ENCODE measurements at places on chromosomes 16 and 17. TPM values are rescaled to one million over a fixed set of nuclear protein-coding genes. Genes with fewer than 3 reads are reported as not detected.

DNA sequence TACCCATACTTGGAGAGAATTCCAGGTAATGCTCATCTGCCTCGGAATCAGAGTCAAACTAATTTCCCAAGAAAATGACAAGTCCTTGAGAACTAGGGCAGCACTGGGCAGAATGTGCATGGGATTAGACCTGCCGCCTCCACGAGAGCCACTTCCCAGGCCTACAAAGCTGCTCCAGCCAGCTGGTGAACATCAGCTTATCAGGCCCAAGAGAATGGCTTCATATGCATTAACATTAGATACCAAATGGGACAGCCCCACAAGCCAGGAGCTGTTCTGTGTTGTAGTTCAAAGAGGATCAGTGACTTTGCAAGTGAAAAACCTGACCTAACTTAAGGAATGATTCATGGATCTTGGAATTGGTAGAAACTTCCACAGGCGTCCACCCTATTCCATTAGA lies 203.3 kb downstream of the CYLD start:
- no peak overlapping the region for H3K4me3 ChIP-seq
- H3K36me3 ChIP-seq: no peaks in the 10 kb centered on the region
- no peak overlapping the region for H3K27ac ChIP-seq
- H3K27me3 ChIP-seq: no peaks in the 10 kb centered on the region

DNA sequence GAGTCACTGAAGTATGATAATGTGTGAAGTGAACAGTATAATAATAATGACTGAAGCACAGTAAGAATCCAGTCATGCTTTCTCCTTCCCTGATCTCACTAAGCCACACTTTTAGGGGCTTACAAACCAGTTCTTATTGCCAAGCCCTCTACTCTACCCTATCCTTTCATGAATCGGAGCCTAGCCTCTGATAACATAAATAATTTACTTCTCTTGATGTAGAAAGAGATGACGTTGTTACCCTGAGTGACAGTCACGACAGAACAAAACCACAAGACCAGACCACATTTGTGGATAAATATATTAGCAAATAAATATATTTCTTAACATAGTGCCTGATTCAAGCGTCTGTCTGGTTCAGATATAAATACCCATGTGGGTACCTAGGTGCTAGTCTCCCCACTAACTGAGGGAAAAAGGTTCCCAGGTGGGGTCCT lies 1.4 kb upstream of the SUPT4H1 start:
- no peak for DNase-seq
- peaks cover 15% of the 10 kb centered on the region for H3K36me3 ChIP-seq
- H3K27ac ChIP-seq: peak overlapping the region; percentile 85
- no peaks in the 10 kb centered on the region for H3K27me3 ChIP-seq
- H3K4me3 ChIP-seq: no peak overlapping the region

The KRT39 gene
- total RNA-seq: not detected

DNA sequence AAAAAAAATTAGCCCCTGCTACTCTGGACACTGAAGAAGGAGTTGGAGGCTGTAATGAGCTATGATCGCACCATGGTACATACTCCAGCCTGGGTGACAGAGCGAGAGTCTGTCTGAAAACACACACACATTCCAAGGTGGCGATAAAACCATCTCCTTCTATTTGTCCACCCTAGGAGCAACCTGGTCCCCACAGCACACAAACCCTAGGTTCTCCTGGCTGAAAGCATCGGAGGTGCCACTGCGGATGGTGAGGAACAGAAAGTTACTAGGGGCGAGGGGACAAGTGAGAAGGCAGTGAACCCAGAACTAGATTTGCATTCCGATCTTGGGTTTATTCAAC lies 1.4 kb upstream of the ECI1 start:
- no peak overlapping the region for H3K4me3 ChIP-seq
- H3K27ac ChIP-seq: no peak overlapping the region
- DNase-seq: no peak
- peaks cover 10% of the 10 kb centered on the region for H3K4me1 ChIP-seq
- H3K27me3 ChIP-seq: no peaks in the 10 kb centered on the region

The BMERB1 gene
- total RNA-seq: 4.0 TPM

The SYNGR3 gene
- 1.6 TPM for total RNA-seq

The DPEP2 gene
- 119 TPM for total RNA-seq

- no peaks in the 10 kb centered on the region for H3K4me1 ChIP-seq
- H3K36me3 ChIP-seq: no peaks in the 10 kb centered on the region
- H3K27ac ChIP-seq: no peak overlapping the region
- no peak for DNase-seq
Measured at GRCh38 chr17:57553991-57554825, 190.9 kb downstream of the CCDC182 start.

- peaks cover 4% of the 10 kb centered on the region for H3K4me1 ChIP-seq
- H3K36me3 ChIP-seq: peaks cover 9% of the 10 kb centered on the region
Measured at GRCh38 chr17:2703181-2703580, 8.4 kb downstream of the CLUH start.

DNA sequence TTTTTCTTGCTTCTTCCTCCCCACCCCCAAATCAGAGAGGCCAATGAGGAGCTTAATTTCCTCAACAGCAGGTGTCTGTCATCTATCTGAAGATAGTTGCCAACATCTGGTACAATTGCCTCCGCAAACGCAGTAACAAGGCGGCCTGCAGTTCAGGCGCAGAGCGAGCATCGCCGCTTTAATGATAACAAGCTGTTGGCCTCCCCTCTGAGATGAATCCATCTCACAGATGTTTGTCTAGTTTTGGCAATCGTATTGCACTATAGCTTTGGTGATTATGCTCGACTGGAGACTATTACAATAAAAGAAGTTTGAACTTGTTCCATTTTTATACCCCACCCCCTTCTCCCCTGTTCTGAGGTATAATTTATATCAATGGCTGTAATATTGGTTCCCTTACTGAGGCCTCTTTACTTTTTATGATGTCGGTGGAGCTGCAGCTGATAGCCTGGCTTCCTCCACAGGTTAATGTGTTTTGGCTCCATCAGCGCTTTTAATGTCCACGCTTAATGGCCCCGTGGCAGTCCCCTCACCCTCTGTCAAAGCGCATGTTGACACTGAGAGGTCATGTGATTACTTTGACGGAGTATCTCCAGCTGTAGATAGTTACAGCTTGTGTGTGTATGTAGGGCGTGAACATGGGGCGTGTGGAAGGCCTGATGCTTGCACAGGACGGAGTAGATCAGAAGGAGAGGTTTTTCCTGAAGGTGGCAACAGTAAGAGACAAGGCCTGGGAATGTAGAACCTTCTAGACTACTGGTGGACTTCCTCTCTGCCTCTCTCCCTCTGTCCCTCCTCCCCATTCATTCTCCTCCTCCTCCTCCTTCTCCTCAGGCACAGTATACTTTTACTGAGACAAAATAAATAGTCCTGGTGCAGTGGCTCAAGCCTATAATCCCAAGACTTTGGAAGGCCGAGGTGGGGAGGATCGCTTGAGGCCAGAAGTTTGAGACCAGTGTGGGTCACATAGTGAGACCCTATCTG lies 164.7 kb downstream of the MSI2 start:
- no peaks in the 10 kb centered on the region for H3K27me3 ChIP-seq
- no peak overlapping the region for H3K27ac ChIP-seq
- H3K4me1 ChIP-seq: peaks cover 13% of the 10 kb centered on the region
- H3K4me3 ChIP-seq: no peak overlapping the region

The OR2C1 gene
- total RNA-seq: not detected

- no peaks in the 10 kb centered on the region for H3K36me3 ChIP-seq
- no peak overlapping the region for H3K27ac ChIP-seq
- no peaks in the 10 kb centered on the region for H3K27me3 ChIP-seq
- no peak for DNase-seq
Measured at GRCh38 chr17:11182430-11182829, 58.6 kb upstream of the SHISA6 start.

The C17orf100 gene
- 4.3 TPM for total RNA-seq

DNA sequence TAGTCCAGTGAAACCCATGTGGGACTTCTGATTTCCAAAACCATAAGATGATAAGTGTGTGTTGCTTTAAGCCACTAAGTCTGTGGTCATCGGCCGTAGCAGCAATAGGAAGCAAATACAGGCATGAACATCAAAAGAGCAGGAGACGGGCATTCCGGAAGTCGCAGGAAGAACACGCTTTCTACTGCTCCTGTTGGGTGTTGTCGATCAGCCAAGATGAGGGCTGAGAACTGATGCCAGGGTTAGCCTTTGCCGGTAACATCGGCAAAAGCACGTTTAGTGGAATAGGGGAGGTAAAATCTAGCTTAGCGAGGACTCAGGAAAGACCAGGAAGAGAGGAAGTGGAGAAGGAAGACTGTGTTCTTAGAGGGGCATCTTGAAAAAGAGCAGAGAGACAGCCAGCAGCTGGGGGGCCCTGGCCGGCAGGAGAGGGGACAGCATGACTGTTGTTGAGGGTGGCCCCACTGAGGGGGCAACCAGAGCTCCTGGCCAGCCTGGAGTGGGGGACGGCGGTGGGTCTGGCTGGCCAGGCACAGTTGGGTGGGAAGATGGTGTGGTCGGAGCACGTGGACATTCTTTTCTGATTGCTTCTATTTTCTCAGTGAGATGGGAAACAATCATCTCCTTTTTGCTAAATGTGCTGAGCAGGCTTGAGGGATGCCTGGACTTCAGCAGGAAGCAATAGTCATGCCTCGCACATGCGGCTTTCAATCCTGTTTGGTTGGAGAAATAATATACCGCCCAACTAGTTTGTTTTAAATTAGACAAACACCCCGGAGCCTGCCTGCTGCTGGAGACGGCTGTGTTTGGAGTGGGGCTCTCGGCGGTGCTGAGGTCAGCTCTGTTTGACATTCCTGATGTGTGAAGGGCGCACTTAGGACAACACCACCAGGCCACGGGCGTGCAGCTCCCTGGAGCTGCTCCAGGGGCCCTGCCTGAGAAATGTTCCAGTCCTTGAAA lies 109.9 kb downstream of the METRNL start:
- H3K27ac ChIP-seq: no peak overlapping the region
- no peaks in the 10 kb centered on the region for H3K27me3 ChIP-seq
- H3K4me3 ChIP-seq: no peak overlapping the region
- no peaks in the 10 kb centered on the region for H3K36me3 ChIP-seq
- DNase-seq: no peak
- peaks cover 10% of the 10 kb centered on the region for H3K4me1 ChIP-seq

- no peaks in the 10 kb centered on the region for H3K36me3 ChIP-seq
- no peak overlapping the region for H3K27ac ChIP-seq
- H3K27me3 ChIP-seq: no peaks in the 10 kb centered on the region
- H3K4me1 ChIP-seq: peaks cover 8% of the 10 kb centered on the region
- no peak for DNase-seq
Measured at GRCh38 chr17:47643116-47643515, 6.6 kb upstream of the KPNB1 start.

DNA sequence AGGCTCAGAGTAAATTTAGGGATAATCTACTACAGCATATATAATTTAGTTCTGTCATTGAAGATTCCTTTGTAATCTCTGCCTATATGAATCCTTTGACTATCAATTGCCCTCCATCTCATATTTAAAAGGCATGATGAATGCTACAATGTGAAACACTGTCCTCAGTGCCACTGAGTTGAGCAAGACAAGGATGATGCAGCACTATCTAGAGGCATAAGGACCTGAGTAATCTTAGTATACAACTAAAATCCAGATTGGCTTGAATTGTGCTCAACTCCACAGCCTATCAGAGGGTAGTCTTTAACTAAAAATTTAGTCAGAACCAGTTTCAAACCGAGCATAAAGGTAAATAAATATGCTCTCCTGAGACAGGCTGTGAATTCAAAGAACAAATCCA lies 11.6 kb upstream of the STRADA start:
- no peak for DNase-seq
- peaks cover 10% of the 10 kb centered on the region for H3K4me1 ChIP-seq
- no peaks in the 10 kb centered on the region for H3K27me3 ChIP-seq
- H3K4me3 ChIP-seq: no peak overlapping the region

The TP53TG3D gene
- total RNA-seq: not detected

- no peak overlapping the region for H3K4me3 ChIP-seq
- H3K4me1 ChIP-seq: no peaks in the 10 kb centered on the region
- H3K27me3 ChIP-seq: no peaks in the 10 kb centered on the region
- no peaks in the 10 kb centered on the region for H3K36me3 ChIP-seq
- DNase-seq: no peak
Measured at GRCh38 chr16:25751230-25751835, 59.6 kb downstream of the HS3ST4 start.

DNA sequence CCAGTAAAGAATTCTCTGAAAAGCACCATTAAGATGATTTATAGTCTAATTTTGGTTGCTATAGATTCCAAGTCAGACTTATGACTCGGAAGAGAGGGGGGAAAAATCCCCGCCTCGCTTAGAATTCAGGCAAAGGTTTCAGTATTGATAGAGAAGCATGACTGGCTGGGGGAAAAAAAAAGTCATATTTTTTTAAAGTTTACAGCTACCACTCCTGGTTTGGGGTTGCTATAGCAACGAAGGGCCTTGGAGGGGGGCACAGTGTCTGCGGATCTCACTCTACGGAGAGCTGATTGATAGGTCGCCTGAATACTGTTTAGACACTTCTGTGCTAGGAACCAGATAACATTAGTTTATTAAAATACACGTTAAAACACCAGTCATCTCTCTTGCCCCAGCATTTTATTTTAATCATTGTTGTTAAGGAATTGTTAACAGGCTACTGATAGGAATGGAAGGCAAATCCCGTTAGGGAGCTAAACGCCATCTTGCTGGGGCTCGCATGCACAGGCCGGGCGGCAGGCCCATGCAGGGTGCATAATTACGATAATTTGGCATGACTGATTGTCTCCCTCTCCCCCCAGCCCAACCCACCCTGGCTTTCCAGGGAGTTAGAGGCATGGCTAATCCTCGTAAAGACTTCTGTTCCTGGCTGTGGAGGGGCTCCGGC lies 380.0 kb upstream of the XYLT1 start:
- no peak for DNase-seq
- H3K4me1 ChIP-seq: no peaks in the 10 kb centered on the region
- no peak overlapping the region for H3K4me3 ChIP-seq
- no peak overlapping the region for H3K27ac ChIP-seq
- no peaks in the 10 kb centered on the region for H3K36me3 ChIP-seq
- no peaks in the 10 kb centered on the region for H3K27me3 ChIP-seq

- H3K27me3 ChIP-seq: no peaks in the 10 kb centered on the region
- H3K4me3 ChIP-seq: no peak overlapping the region
- no peaks in the 10 kb centered on the region for H3K4me1 ChIP-seq
- no peak overlapping the region for H3K27ac ChIP-seq
- peaks cover 25% of the 10 kb centered on the region for H3K36me3 ChIP-seq
Measured at GRCh38 chr16:4886151-4886550, 38.9 kb downstream of the UBN1 start.

DNA sequence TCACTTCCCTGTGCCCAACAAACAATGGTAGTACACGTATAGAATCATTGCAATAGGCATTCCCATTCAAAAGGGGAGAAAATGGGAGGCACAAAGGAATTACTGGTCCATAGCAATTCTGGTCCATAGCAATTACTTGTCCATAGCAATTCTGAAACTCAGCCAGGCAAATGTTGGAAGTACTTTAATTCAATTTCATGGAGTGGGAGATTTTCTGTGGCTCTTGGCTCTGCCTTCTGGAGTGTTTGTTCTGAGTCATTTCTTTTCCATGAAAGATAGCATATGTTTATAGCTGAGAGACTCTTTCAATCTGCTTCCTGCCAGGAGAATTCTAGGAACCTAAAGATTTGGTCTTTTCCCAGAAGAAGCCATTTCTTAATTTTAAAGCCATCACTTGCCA lies 182.8 kb upstream of the ELAC2 start:
- no peak overlapping the region for H3K27ac ChIP-seq
- no peaks in the 10 kb centered on the region for H3K36me3 ChIP-seq
- no peaks in the 10 kb centered on the region for H3K27me3 ChIP-seq
- no peak overlapping the region for H3K4me3 ChIP-seq
- DNase-seq: no peak
- H3K4me1 ChIP-seq: no peaks in the 10 kb centered on the region

- no peaks in the 10 kb centered on the region for H3K36me3 ChIP-seq
- no peak overlapping the region for H3K4me3 ChIP-seq
- no peak for DNase-seq
- peaks cover 13% of the 10 kb centered on the region for H3K4me1 ChIP-seq
Measured at GRCh38 chr16:11130978-11131665, 124.9 kb downstream of the SOCS1 start.

GRCh38 chr16:5328546-5328945 lies 231.0 kb upstream of the EEF2KMT start:
- H3K36me3 ChIP-seq: no peaks in the 10 kb centered on the region
- H3K4me1 ChIP-seq: no peaks in the 10 kb centered on the region
- no peak overlapping the region for H3K27ac ChIP-seq
- H3K4me3 ChIP-seq: no peak overlapping the region
- DNase-seq: no peak
